Stimulated activated CD8-positive, alpha-beta memory T cell treated with anti-CD3 and anti-CD28 coated beads, Interleukin-15, amount 100 ng/mL, for 24 hours (primary cell): ENCODE measurements at places on chromosomes 3 and 15.
A peak's percentile ranks its signal among the peaks of the same experiment; 100 is the strongest.

- DNase-seq: no peak
Observed at GRCh38 chr15:65642594-65642993, 20.9 kb downstream of the SLC24A1 start.

DNA sequence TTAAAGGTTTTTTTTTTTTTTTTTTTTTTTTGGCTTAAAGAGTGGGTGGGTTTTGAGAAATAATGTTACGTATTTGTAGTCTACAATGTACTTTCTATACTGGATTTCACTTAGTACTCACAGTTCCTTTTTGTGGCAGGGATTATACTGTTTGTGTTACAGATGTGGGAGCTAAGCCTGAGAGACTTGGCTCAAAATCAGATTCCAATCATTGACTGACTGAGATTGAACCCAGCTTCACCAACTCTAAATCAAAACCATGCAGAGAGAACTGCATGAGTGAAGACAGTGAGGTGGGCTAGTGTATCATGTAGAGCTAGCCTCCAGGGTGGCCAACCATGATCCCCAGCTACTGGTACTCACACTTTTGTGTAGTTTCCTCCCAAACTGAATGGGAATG lies 68.0 kb downstream of the TMEM108 start:
- no peak for DNase-seq

DNA sequence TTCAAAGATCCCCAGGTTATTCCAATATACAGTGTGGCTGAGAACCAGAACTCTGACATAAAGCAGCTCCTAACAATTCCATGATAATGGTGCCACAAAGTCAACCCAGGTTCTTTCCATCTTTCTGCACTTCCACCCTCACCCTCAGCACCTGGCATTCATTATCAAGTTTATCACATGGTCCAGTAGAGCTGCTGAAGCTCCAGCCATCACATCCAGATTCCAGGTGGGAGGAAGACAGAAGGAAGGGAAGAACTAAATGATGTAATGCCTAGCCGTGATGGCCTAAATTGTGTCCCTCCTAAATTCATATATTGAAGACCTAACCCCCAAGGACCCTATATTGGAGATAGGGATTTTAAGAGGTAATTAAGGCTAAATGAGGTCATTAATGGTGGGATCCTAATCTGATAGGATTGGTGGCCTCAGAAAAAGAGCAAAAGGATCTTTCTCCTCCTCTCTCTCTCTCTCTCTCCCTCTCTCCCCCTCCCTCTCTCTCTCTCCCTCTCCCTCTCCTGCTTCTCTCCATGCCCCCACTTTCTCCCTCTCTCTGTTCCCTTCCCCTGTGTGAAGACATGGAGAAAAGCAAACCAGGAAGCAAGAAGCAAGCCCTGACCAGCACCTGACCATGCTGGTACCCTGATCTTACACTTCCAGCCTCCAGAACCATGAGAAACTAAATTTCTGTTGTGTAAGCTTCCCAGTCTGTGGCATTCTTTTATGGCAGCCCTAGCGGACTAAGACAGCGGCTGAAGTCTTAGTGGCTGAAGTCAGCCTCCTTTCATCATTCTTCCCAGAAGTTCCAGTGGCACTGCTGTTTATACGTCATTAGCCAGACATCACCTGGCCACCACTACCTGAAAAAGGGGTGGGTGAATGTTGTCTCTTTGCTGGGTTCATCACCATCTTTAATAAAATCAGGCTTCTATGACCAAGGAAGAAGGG lies 369.7 kb upstream of the PROK2 start:
- no peak for DNase-seq

DNA sequence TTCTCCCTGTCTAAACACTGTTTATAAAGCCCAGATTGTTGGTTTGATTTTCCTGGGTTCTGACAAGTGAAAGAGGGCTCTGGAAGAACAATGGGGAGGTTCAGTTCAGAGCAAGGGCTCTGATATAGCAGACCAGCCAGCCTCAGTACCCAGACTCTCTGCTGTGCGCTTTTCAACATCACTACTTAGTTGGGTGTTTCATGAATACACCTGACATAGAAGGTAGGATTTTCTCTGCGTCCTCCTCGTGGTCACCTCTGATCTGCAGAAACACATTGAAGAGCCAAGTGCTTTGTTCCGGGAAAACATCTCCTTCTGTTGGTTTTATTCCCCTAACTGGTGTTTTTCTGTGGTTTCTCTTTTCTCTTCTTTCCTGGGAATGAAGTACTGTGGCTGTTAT lies 99.5 kb downstream of the EPHB1 start:
- no peak for DNase-seq

DNA sequence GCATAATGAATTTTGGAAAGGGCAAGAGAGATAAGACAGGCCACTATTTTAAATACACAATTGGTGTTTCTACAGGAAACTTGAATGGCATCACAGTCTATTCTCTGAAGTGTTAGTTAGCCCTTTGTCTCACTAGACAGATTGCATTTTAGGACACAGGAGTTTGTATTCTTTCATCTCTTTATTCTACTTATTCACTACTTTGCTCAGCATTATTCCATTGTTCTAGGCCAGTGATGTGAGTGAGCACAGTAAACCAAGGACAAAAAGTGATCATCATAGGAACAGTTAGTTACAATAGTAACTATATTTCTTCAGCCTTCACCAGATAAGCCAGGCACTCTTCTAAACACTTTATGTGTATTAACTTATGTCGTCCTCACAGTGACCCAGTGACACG lies 150.2 kb upstream of the SLCO3A1 start:
- no peak for DNase-seq

DNA sequence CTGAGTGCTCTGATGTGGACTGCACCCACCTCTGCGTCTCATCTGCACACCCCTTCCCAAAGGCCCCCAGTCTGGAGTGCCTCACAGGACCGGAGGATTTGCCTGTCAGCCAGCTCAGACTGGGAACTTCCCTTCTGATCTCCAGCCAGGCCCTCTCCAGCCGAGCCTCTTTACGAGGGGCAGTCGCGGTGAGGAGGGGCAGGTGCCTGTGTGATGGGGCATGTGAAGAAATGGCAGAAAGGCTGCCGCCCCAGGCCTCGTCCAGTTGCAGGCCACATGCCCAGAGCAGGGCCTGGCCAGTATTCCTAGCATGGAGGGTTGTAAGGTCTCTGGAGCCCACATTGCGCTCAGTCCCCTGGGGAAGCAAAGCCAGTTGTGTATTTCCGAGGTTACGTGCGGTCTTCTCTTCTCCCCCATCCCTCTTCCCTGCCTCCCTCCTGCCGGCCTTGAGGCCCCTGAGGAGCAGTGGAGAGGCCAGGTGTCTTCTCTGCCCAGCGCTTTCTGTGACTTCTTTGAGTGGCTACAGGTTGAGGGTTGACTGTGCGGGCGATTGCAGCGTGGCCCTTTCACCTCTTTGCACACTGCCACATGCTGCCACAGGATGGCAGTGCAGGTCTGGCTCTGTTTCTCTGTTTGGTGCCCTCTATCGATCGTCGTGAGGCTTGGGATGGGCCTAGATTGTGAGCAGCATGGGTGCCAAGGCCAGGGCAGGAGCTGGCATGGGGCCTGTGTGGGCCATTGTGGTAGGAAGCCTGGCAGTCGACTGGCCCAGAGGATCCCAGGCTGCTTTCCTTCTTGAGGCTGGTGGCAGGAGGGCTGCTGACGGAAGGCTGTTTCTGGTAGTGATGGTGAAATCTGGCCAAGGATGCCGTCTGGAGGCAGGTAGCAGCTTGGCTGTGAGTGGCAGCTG lies 5.3 kb downstream of the CLK3 start:
- DNase-seq: peak; percentile 29

- no peak for DNase-seq
Observed at GRCh38 chr3:197181741-197182140, 116.7 kb downstream of the DLG1 start.

DNA sequence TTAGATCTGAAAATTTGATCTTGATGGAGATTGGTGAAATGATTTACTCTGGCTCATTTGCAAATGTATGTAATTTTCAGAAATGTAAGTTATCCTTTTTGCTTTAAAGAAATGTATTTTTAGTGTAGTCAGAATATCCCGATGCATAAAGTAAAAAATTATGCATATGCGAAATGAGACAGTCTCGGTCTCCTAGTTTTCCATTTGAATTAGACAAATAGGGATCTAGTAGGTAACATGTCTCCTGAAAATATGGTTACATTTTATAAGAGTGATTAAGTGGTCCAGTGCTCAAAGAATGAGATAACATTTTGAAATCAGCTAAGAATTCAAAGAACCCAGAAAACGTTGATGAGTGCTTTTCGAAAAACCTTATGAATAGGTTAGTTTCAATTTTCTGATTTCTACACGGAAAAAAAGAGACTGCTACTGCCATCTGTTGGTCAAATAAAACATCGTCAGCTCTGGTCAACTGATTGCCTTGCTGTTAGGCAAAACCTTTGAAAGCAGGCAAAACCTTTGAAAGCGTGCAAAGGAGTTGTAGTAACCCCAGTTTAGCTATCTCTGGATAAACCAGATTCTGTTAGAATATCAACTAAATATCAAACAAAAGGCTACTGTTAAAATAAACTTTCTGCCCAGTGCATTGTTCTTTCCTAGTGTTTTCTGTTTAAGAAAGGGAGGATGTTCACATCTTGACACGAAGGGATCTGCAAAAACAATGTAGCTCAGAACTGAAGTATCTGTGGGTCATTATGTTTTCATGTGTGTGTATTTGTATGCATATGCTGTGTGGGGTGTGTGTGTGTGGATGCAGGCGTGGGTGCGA lies 59.3 kb upstream of the CHMP2B start:
- DNase-seq: no peak

GRCh38 chr3:101643861-101644613 lies 32.9 kb downstream of the ZBTB11 start:
- DNase-seq: no peak

DNA sequence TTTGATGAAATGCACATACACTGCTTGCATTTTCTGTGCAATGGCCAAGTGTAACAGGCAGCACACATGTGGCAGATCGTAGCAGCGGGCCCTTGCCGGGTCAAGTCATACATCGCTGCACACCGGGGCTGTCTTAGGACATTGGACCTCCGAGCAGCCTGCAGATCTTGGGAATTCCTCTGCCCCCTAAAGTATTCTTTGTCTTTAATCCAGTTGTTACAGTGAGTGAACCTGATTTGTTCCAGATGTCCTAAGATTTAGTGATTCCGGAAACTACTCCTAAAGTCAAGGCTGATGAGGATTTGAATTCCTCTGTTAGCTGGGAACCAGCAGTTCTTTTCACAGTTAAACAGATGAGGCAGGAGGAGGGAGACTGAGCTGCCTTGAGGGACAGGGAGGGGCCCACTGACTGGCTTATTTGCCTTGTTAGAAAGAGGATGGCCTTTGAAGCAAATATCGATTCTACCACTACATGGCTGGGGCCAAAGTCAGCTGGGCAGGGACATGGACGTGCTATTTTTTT lies 190.7 kb upstream of the CTDSPL start:
- no peak for DNase-seq

DNA sequence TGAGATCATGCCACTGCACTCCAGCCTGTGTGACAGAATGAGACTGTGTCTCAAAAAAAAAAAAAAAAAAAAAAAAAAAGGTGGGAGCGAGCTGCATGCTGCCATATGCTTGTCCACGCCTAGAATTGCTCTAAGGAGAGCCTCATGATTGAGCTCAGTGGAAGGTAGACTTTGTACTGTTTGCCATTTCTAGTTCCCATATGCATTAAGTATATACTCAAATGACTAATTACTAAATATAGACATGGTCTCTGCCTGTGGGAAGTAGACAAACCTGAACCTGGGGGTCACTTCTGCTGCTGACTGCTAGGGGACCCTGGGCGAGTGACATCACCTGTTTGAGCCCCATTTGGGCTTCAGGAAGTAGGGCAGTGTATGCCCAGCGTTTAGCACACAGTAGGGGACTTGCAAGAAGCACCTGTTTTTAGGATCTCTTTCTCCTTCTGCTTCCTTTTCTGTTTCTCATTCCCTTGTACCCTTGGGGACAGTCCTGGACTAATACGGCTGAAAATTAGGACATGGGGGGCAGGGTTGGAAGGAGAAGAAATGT lies 27.2 kb downstream of the PRKCD start:
- no peak for DNase-seq

- no peak for DNase-seq
Observed at GRCh38 chr15:25939122-25939521, 76.0 kb upstream of the ATP10A start.

DNA sequence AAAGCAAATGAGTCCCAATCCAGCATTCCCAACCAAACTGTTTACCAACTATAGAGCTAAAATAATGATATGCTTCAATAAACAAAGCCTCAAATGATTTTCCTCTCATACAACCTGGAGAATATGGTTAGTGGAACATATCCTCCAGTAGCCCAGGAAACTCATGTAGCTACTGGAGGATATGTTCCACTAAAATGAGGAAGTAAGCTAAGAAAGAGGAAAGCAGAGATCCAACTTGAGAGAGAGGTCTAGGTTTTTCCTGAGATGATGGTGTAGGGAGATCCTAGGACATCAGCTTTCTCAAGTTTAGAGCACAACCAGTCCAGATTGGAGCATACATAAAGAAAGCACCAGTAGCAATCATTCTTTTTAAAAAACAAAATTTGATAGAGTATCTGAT lies 44.6 kb upstream of the SLC4A7 start:
- DNase-seq: no peak

- no peak for DNase-seq
Observed at GRCh38 chr3:151306168-151306810, 10.3 kb downstream of the GPR87 start.

GRCh38 chr15:80404761-80405553 lies 775 bp downstream of the ARNT2 start:
- DNase-seq: no peak

GRCh38 chr3:41417574-41417973 lies 218.3 kb downstream of the CTNNB1 start:
- DNase-seq: no peak

DNA sequence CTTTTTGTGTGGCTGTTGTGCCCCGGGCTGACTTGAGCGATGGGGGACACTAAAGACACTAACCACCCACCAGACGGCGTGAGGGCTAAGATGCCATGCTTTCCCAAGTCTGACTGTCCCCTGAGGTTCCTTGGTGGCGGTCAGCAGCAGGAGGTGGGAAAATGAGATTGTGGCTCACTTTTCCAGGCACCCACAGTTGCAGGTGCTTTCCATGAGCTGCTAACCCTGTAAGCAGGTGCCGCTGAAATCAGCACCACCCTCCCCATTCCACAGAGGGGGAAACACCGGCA lies 17.7 kb downstream of the PRR23E start:
- no peak for DNase-seq

DNA sequence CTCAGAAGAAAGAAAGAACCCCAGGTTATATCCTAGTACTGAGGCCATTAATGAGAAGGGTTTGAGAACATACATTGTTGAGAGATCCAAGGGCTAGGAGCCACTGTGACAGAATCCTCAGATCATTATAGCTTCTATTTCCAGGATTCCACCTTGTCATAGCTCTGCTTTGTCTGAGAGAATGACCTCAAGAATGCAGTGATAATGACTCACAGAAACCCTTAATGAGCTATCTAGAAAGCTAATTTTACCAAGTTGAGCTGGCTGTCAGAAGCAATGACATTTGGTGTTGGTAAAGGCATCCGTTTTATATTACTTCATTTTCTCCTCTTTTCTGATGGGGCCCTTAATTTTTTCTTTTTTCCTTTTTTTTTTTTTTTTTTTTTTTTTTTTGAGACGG lies 10.9 kb downstream of the TRIP4 start:
- DNase-seq: no peak

DNA sequence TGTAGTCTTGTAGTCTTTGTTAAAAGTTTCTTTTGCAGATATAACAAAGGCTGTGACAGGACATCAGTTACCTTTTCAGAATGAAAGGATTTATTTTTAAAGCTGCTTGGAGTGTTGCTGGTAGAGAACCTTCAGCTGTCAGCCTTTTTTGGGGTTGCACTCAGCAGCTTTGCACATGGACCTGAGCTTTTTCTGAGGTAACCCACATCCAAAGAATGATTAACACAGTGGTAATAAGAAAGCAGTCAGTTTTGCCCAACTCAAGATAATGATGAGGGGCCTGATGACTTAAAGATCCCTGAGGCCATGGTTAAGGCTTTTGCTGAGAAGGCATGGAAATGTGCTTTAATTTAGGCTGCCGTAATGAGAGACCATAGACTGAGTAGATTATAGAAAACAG lies 1042.7 kb downstream of the PLOD2 start:
- DNase-seq: no peak
